ENCODE measurements at places on chromosomes 5 and 9.

GRCh38 chr9:90981726-90982125 is 180.1 kb downstream of the SYK start:
- DNase-seq = no peak

- no peak for DNase-seq
Measured at GRCh38 chr5:31086839-31087415, 106.6 kb upstream of the CDH6 start.

DNA sequence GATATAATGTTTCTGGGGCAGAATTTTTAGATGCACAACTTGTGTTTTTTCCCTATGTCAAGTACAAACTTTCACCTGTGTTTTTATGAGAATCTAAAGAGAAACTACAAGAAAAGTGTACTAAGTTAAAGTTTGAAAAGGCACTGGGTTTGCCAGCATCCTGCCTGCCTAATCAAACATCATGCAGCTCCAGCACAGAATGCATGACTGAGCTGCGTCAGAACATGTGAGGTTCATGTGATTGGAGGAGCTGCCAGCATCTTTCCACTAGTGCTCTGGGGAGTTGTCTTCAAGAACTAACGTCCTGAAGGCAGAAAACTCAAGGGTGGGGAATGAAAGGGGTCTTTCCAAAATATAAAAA is 46.1 kb upstream of the RIC1 start:
- no peak for DNase-seq

GRCh38 chr5:14325369-14325768 is 182.2 kb downstream of the TRIO start:
- DNase-seq = no peak

DNA sequence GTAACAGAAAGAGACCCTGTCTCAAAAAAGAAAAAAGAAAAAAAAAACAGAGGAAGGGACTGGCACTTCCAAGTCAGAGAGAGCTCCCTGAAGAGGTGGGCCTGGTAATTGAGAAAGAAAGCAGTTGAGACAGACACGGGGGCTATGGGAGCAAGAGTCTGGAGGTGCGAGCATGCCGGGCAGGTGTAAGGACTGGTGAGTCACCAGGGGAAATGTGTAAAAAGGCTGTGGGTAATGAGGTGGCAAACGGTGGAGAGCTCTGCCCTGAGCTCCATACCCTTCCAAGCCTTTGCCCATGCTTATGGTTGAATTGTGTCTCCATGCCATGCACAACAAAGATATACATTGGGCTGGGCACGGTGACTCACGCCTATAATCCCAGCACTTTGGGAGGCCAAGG is 18.0 kb upstream of the JADE2 start:
- DNase-seq = no peak
